ENCODE measurements at places on chromosomes 12 and 14. TPM values are rescaled to one million over a fixed set of nuclear protein-coding genes. Genes with fewer than 3 reads are reported as not detected.

SOX5 gene
- 0.18 TPM for total RNA-seq

ADSS1 gene
- 1.5 TPM for total RNA-seq

KICS2 gene
- 15.7 TPM for total RNA-seq

SLC6A15 gene
- total RNA-seq: not detected

TAS2R42 gene
- not detected for total RNA-seq

FOXG1 gene
- total RNA-seq: not detected

BDKRB2 gene
- total RNA-seq: not detected

AKAP5 gene
- 3.1 TPM for total RNA-seq

TRHDE gene
- total RNA-seq: not detected

SERPINA9 gene
- not detected for total RNA-seq

- no peak for DNase-seq
Measured at GRCh38 chr14:68653108-68653507, 139.8 kb downstream of the ZFP36L1 start.

DNA sequence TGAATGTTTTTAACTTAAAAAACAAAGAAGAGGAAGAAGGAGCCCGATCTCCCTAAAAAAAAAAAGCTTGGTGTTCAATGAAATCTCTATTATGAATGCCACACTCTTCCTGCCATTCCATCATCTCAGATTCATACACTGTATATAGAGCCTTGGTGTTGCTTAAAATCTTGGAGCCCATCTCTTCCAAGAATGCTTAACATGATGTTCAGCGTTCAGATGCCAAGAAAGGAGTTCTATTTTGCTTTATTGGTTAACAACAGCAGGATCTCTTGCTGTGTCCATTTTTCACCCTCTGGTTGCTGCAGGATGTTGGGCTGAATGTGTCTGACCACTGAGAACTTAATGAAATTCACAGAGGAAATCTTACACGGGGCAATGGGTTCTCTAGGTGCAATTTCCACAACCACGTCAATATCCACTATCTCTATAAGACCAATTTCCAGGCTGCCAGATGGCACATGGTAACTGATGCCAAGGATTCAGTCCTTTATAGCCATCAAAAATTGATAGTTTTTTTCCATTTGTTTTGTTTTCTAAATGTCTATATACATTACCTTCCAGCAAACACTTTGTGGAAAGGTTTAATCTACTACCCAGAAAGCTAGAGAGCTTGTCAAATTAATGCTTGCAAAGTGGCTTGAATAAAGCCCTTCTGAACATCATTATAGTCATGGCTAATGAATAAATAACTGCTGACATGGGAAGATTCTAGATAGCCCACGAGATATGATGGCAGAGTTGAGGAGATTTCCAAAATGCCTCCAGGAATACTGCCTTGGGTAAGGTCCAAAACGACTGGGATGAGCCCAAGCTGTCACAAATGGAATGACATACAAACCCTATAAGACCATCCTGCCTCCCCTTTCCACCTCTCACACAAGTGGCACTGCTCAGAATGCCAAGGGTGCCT lies 26.5 kb downstream of the RERG start:
- DNase-seq: no peak

DNA sequence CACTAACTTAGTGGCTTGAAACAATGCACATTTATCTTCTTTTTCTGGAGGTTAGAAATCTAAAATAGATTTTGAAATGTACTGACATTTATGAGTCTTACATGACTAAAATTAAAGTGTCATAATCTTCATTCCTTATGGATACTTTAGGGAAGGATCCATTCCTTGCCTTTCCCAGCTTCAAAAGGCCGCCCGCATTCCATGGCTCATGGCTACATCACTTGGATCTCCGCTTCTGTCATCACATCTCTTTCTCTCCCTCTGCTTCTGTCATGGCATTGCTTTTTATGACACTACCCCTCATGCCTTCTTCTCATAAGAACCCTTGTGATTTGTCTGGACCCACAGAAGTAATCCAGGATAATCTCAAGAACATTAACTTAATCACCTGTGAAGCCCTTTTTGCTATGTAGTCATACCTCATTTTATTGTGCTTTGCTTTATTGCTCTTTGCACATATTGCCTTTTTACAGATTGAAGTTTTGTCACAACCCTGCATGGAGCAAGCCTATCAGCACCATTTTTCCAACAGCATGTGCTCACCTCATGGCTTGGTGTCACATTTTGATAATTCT lies 66.5 kb downstream of the GARIN6 start:
- no peak for DNase-seq

DNA sequence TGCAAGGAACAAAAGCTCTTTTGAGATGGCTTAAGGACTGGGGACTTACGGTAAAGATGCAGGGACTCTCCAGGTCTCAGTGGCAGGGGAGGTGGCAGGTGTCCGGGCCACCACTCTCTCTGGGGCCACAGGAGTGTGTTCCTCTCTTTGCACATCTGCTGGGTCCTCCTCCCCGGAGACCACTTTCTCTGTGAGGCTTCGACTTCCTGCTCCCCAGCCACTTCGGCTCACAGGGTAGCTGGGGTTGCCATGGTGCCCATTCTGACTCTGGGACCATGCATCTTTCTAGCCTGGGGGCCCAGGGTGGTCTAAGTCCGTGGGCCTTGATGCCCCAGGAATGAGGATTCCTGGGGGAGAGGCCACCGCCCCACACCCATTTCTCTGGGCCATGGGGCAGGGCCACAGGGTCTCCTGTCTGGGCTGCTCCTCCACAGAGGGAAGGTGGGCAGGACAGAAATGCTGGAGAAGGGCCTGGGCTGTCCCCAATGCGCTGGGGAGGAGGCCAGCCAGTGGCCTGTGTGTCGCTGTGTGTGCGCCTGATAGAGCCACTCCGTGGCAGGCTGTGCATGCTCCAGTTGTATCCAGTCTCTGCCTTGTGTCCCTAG lies 38.5 kb downstream of the CCDC92 start:
- DNase-seq: no peak

GRCh38 chr14:57883061-57883460 lies 17.2 kb upstream of the SLC35F4 start:
- no peak for DNase-seq

GRCh38 chr12:14691560-14691959 lies 4.8 kb downstream of the GUCY2C start:
- DNase-seq: no peak

DNA sequence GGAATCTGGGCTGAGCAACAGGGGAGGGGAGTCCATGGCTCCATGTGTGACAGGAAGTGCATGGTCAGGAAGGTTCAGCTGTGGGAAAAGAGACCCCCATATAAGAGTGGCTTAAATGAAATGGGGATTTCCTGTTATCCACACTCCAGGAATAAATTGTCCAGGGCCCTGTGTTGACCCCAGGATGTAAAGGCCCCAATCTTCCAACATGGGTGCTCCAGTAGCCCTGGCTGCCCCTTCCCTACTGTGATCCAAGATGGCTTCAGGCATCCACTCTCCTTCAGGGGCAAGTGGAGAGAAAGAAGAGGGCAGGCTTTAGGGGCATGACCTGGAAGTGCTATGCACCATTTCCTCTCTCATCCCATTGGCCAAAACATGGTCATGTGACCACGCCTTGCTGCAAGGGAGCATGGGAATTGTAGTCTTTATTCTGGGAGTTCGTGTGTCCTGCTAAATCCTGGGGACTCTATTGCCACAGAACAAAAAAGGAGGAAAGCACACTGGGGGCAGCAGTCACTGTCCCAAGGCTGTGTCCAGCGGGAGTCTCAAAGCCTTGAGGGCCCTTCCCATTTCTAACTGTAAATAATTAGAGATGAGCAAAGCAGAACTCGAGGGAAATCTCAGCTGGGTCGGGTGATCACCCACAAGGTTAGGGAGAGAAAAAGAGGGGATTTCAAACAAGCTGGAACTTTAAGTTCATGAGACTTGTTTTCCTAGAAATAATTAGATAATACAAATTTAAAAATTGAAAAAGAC lies 289.2 kb downstream of the ADGRD1 start:
- no peak for DNase-seq

DNA sequence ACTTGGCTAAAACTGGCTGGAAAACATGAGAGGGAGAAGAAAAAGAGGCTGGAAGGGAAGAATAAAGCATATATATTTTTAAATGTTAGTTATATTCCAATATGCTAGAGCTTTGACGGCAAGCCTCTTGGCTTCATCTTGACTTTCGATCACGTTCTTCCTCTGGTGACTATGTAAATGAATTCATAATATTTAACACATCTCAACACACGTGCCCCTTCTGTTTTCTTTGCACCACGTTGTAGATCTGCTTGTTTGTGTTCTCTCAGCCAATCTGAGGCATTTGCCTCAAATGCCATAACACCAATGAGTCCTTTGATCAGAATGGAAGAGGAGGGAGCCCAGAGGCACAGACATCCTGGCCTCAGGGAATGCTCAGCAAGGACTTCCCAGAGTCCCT lies 45.4 kb upstream of the TRIM9 start:
- no peak for DNase-seq

DNA sequence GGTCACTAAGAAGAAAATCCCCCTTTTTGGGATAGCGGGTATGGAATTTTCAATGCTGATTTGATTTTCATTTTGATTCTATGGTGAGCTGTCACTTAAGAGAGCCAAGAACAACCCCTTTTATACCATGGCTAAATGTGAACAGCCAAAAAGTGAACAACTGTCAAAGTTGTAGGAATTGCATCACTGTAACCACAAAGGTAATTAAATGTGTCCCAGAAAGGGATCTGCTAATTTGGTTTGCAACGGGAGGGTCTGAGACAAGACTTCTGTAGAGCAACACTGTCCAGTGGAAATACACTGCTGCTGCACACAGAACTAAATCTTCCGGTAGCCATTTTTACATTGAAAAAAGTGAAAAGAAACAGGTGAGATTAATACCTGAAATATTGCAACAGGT lies 14.6 kb downstream of the CHST11 start:
- no peak for DNase-seq

DNA sequence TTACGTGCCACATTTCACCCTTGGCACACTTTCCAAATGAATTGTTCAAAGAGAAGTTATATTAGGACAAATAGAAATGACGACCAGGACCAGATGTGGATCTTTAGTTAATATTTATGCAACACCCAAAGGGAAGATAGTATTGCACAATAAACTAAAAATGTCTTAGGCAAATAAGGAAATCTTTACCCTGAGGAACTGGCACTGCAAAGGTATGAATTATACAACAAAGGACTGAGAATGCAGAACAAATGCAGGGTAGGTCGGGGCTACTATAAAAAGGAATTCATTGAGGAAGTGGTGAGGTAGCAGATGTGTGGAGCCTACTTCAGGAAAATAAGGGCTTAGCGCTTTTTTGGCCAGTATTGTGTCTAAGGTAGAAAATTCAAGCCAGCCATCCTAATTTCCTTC lies 3.9 kb upstream of the TMTC2 start:
- DNase-seq: no peak

DNA sequence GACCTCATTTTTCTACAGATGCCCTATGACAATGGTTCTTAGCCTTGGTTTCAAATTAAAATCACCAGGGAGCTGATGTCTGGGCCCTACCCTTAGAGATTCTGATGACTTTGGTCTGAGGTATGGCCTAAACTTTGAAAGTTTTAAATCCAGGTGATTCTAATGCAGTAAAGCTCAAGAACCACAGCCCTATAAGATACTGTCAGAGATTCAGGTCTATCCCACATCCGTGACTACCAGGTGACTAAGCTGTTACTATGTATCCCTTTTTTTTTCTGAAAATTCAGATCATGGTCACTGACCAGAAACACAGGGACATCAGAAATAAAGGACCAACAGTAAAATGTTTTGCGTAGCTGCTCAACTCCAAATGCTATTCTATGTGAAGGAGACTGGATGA lies 148.8 kb upstream of the BMP4 start:
- DNase-seq: no peak
